Activated CD8-positive, alpha-beta memory T cell treated with anti-CD3 and anti-CD28 coated beads for 48 hours (primary cell): ENCODE measurements at places on chromosomes 12 and 14.

- no peak for DNase-seq
Measured at GRCh38 chr14:78154827-78155226, 15.3 kb upstream of the NRXN3 start.

- DNase-seq = no peak
Measured at GRCh38 chr12:79309039-79309438, 381.7 kb downstream of the PAWR start.

DNA sequence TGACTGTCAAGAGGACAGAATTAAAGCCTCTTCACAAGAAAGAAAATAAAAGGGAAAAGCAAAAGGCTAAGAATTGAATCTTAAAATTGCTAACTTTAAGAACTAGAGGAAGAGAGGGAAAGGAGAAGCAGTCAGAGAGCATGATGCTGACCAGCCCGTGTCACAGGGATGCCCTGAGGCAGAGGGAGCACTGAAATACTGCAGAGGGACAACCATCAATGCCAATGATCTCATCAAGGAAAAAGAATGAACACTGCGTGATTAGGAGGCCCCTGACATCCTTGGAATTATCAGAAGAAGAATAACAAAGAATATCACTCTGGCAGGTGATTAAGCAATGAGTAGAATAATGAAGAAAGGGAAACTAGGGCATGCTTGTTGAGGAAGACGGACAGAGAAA lies 252.2 kb upstream of the GRIP1 start:
- no peak for DNase-seq

- no peak for DNase-seq
Measured at GRCh38 chr12:57631566-57632072, 1.4 kb downstream of the B4GALNT1 start.

DNA sequence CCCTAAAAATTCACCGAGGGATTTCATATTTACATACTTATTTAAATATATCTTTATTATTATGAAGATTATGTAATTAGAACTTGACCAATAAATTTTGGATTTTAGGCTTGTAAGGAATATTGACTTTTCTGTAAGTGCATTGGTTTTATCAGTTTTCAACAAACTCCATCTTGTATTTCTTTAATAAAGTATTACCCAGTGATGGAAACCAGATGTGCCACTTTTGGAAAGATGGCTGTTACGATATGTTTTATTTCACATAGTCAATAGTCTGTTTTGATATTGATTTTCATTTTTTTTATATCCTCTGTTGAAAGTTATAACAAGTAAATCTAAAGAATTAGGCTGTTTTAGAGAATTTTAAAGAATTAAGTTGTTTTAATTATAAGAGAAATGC lies 1.8 kb downstream of the MON2 start:
- DNase-seq = no peak

DNA sequence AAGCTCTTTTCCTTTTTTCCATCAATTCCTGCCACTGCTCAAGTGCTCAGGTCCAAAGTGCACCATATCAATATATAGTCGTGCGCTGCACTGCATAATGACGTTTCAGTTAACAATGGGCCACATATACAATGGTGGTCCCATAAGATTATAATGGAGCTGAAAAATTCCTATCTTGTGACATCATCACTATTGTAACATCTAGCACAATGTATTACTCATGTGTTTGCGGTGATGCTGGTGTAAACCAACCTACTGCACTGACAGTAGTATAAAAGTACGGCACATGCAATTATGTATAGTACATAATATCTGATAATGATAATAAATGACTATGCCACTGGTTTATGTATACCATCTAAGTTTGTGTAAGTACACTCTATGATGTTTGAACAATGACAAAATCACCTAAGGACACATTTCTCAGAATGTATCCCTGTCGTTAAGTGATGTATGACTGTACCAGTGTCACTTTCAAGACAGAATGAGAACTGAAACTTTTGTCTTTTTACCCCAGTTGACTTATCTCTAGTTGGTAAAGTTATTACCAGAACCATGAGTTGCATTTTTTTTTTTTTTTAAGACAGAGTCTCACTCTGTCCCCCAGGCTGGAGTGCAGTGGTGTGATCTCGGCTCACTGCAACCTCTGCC lies 53.7 kb upstream of the INSM2 start:
- DNase-seq = no peak

GRCh38 chr12:126523891-126524290 lies 1458.7 kb downstream of the AACS start:
- no peak for DNase-seq

DNA sequence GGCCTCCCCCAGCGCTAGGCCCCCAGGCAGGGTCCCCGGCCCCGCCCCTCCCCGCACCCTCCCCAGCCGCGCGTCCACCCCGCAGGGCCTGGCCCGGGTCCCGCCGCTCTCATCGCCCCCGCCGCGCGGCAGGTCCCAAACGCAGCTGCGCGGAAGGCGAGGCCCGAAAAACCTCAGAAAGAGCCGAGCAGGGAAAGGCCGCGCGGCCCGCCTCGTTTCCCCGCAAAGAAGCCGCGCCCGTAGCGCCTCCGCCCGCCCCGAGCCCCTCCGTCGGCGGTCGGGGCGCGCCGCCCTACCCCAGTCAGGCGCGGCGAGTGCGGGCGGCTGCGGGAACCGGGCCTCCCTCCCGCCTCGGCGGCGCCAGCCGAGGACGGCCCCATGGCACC lies 324 bp downstream of the POLE start:
- no peak for DNase-seq
